ENCODE measurements at places on chromosomes 6 and 20. TPM values are rescaled to one million over a fixed set of nuclear protein-coding genes. Genes with fewer than 3 reads are reported as not detected.
A peak's percentile ranks its signal among the peaks of the same experiment; 100 is the strongest.

GRCh38 chr6:1477432-1478090 is 88.2 kb downstream of the FOXF2 start:
- DNase-seq = peak; percentile 34

GRCh38 chr6:155787168-155787567 is 331.5 kb upstream of the NOX3 start:
- DNase-seq = no peak

DNA sequence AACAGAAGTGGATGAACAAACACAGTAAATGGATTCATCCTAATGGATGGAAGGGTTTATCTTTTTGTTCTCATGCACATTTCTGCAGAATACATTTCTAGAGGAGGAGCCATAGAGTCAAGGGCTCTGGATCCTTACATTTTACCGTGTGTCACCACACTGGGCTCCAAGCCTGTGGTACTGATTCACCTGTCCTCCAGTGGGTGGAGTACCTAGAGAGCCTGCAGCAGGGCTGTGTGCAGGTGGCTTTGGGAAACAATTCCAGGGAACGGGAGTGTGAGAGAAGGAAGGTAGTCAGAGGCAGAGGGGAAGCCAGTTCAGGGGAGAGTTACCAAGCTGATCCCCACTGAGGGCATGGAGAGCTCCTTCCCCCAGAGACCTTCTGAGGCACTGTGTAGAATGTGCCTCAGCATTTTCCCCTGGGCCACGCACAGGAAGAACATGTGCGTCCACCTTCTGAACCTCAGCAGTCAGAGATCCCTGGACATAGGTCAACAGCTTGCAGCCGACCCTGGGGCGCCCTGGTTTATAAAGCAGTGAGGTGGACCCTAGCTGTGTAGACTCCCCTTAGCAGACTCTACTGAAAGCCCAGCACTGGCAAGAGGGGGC is 85.3 kb upstream of the SLC22A23 start:
- DNase-seq = no peak

DNA sequence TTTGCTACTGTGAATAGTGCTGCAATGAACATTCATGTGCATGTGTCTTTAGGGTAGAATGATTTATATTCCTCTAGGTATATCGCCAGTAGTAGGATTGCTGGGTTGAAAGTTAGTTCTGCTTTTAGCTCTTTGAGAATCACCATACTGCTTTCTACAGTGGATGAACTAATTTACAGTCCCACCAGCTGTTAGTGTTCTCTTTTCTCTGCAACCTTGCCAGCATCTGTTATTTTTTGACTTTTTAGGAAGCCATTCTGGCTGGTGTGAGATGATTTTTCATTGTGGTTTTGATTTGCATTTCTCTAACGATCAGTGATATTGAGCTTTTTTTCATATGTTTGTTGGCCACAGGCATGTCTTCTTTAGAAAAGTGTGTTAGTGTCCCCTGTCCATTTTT is 40.0 kb downstream of the PLG start:
- DNase-seq = no peak

GRCh38 chr6:33029328-33030184 is 20.2 kb upstream of the HLA-DOA start:
- DNase-seq = no peak

The RSPH9 gene
- polyA plus RNA-seq = 1.7 TPM

The OR14J1 gene
- polyA plus RNA-seq = 0.12 TPM

The BPIFB1 gene
- polyA plus RNA-seq = not detected

DNA sequence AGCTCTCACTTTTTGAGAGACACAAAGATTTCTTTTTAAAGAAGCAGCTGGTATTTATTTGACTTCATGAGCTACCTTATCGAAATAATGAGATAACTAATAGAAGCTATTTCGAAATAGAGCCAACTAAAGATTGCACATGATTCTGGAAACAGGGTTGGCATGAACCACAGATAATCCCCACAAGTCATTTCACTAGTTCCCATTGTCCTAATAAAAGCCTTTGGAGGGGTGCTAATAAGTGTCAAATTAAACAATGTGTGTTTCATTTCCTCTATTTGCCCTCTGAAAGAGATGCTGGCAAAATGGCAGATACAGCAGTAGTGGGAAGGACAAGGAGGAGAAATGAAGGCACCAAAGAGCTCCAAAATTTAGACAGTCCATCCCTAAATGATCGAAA is 78.6 kb upstream of the RIPOR2 start:
- no peak for DNase-seq

The POU5F1 gene
- 25.2 TPM for polyA plus RNA-seq

The NKAIN2 gene
- polyA plus RNA-seq = 18.8 TPM

GRCh38 chr6:12656906-12657305 is 59.7 kb upstream of the PHACTR1 start:
- no peak for DNase-seq

DNA sequence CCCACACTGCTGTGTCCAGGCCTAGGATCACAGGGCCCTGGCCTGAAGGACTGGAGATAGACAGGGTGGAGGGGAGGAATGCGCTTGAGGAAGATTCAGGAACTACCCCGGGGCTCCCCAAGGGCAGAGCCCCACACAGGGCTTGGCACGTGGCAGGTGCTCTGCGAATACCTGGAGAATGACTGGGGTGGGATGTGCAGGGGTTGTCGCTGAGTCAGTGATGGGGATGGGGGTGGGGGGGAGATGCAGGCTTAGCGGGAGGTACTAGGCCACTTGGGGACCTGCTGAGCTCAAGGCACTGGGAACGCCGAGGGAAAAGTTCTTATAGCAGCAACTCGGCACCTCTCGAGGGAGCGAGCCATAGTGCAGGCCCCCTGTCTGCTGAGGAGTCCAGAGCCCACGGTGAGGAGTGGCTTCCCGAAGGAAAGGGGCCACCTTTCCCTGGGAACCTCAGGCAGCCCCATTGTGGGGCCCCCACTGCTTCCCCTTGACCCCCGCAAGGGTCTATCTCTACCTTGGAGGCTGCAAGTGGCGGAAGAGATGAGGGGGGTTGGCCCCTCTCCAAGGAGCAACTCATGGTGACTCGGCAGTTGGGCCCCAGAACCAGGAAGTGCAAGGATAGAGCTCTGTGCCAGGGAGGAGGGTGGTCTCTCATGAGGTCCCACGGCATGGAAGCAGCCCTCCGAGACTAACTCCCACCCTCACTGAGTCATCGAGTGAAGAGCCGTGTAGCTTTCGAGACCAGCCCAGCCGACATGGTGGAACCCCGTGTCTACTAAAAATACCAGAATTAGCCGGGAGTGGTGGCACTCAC is 33.1 kb downstream of the SRC start:
- DNase-seq = no peak

DNA sequence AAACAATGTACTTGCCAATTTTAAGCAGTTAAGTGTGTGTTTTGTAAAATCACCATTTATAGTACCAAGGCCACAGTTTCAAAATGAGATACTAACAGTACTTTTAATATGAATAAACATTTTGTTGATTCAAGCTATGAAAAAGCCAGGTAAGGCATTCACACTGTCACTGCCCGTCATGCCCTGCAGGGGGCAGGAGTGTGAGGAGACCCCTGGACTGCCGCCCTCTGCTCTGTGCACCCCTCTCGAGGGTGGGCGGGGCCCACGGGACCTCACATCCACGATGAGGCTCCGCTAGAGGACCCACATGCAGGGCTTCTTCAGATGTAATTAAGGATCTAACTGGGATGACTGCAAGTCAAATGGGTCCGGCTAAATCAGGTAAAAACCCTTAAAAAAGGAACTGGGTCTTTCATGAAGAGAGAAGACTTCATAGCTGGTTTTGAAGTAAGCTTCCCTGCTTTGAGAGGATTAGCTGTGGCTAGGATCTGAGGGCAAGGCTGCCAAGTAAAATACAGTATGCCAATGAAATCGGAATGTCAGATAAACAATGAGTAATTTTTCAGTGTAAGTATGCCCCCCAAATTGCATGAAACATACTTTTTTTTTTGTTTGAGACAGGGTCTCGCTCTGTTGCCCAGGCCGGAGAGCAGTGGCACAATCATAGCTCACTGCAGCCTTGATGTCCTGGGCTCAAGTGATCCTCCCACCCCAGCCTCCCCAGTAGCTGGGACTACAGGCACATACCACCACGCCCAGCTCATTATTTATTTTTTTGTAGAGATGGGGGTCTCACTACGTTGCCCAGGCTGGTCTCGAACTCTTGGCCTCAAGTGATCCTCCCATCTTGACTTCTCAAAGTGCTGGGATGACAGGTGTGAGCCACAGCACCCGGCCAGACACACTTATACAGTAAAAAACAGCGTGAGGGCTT is 18.7 kb downstream of the DIDO1 start:
- DNase-seq = no peak

The TGM3 gene
- 0.98 TPM for polyA plus RNA-seq

DNA sequence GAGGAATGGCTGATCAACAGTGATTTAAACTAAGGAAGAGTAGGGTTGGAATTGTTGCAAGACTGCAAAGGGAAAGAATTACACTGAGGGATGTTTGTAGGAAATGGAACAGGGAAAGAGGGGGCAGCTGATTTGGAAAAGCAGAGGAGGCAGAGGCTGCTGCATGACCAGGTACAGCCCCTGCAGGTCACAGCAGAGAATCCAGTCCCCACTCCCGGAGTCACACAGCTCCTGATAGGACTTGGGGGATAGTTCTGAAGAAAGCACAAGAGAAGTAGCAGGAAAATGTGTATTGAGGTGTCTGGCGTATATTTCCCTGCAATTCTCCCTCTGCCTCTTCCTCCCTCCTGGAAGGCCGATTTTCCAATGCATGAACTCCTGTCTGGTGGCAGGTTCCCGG is 92.5 kb upstream of the PDE10A start:
- DNase-seq = no peak

The ID4 gene
- 174 TPM for polyA plus RNA-seq

- no peak for DNase-seq
Observed at GRCh38 chr6:140846503-140847261, 1286.0 kb upstream of the GJE1 start.

- DNase-seq = no peak
Observed at GRCh38 chr6:169763308-169763707, 11.9 kb downstream of the ERMARD start.

DNA sequence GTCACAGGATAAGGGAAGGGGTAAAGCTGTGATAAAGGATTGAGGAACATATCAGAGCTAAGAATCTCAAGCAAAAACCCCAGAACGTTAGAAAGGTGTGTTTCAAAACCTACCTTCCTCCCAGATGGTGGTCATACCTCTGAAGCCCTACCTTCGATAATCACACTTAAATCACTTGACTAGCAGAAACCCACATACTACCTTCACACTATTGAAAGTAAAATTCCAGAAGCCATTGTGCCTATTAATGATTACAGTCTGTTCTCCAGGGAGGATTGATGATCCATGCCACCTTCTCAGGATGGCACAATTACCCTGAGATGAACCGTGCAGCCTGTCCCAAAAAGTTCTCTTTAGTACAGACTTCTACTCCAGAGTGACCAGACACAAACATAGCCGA is 72.3 kb upstream of the SOX4 start:
- no peak for DNase-seq

- no peak for DNase-seq
Observed at GRCh38 chr20:33852626-33853506, 41.7 kb downstream of the CHMP4B start.

GRCh38 chr6:94245395-94245794 is 826.0 kb upstream of the EPHA7 start:
- no peak for DNase-seq

The NKAIN4 gene
- 36.6 TPM for polyA plus RNA-seq

The SNAI1 gene
- 14.2 TPM for polyA plus RNA-seq

DNA sequence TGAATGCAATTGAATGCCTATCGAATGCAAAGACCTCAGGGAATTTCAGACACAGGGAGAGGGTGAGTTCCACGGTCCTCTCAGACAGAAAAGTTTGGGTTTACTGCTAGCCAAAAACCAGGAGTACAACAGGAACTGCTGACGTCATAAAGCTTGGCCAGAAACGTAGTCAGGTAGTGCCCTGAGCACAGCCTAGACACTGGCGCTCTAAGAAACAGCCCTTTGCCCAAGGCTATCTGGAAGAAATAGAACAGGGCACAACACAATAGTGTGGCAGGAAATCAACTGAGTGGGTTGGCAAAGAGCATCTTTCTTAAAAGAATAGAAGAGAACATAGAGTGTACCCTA is 58.0 kb downstream of the GFOD1 start:
- no peak for DNase-seq

The EIF2S2 gene
- 51.5 TPM for polyA plus RNA-seq

DNA sequence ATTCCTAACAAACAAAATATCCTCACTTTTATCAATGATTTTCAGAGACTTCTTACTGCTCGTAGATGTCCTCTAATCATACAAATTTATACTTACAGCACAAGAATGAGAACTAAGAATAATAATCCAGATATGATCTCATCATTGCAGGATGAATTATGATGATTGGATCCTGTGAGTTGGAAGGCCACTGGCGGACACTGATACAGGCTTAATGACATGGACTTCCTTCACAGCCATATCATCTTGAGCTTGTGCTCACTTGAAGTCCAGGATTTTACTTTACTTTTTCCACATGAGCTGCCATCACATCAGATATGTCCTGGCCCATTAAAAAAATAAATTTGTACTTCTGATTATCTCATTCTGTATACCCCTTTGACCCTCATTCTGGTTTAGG is 94.3 kb downstream of the NKAIN2 start:
- no peak for DNase-seq

GRCh38 chr6:141988954-141989705 is 143.6 kb upstream of the GJE1 start:
- peak; percentile 13 for DNase-seq

DNA sequence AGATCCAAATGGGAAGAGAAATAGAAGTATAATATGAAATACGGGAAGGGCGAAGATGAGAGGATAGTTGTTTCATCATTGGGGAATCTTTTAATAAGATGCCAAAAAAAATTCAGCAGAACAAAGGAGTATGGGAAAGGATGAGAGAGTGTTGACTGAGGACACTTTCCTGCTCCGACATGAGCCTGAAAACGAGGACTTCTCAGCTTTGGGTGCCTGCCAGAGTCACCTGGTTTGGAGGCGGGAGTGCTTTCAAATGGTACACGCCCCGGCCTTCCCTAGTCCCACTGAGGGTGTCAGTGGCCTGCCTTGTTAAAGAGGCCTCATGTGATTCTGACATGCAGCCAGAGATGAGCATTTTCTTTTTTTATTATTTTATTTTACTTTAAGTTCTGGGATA is 250.9 kb downstream of the ANKRD60 start:
- DNase-seq = no peak

DNA sequence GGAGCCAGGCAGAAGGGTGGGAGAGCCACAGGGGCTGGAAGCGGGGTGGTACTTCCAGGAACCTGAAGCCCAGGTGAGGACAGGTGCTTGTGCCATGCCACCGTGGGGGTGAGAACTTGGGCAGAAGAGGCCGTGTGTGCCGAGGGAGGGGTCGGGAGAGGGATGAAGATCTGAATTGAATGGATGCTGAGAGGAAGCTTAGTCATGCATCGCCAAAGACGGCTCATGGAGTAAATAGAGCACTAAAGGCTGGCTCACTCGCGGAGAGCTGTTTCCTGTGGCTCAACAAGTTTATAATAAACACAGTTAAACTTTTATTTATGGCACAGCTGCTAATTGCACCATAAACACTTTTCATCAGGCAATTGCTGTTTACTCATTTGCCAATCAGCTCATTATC is 21.7 kb upstream of the MYT1 start:
- DNase-seq = no peak

The PANK2 gene
- 38.6 TPM for polyA plus RNA-seq

GRCh38 chr20:22584922-22585785 is 782 bp upstream of the FOXA2 start:
- DNase-seq = no peak

The IMPG1 gene
- polyA plus RNA-seq = 2.4 TPM

- DNase-seq = no peak
Observed at GRCh38 chr6:81909981-81910900, 157.8 kb upstream of the TENT5A start.

Measured in renal cortex interstitium (tissue), 15 donors.